ENCODE measurements at places on chromosomes 6 and 20.
A peak's percentile ranks its signal among the peaks of the same experiment; 100 is the strongest.

GRCh38 chr6:28775405-28776129 lies 148.2 kb downstream of the TRIM27 start:
- no peak for DNase-seq

- no peak for DNase-seq
Measured at GRCh38 chr20:35360033-35360432, 51.7 kb downstream of the UQCC1 start.

GRCh38 chr6:99432877-99433276 lies 7.8 kb upstream of the PNISR start:
- DNase-seq: no peak

DNA sequence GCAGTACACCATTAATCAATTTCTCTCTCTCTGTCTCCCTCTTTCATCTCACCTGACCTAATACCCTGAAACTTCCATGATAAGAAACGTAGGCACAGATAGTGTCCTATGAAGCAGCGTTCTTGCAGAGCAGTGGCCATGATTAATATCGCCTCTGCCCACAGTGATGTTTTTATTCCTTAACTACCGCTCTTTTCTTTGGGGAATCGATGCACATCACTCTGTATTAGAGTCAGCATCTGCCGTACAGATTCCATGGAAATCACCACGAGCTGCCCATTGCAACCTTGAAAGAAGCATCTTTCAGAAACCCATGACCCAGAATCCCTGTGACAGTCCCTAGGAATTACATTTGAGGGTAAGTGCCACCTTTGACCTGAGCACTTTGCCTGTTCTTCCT lies 152.0 kb upstream of the ECI2 start:
- DNase-seq: no peak

DNA sequence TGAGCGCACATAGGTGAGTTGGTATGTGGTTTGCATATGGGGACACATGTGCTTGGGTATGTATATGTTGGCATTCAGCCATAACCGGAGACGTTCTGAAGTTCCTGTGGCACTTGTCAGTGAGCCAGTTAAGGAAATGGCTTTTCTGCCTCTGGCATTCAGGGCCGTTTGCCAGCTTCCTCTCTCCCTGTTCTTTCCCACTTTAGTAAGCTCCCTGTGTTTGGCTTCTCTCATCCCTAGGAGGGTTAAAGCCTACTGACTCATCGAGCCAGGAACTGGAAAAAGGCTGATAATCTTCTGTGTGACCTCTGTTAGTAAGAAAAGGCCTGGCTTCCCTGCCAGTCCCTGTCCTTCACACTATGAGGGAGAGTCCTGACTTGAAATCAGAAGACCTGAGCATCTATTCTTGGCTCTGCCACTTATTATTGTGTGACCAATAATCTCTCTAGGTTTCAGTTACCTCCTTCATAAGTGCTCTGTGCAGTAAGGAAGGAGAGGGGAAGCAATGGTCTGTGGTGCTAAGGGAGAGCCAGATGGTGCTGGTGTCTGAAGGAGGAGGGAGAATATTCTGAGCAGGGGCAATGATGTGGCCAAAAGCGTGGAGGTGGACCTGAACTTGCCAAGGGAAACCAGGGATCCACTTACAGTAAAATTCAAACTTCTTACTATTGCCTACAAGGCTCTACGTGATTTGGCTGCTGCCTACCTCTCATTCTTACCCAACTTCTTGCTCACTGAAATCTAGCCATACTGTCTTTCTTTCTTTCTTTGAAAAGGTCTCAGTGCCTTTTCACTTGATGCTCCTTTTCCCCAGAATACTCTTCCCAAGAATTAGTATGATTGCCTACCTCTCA lies 31.4 kb downstream of the ACSS2 start:
- DNase-seq: no peak

- no peak for DNase-seq
Measured at GRCh38 chr20:48733296-48733790, 94.5 kb downstream of the PREX1 start.

DNA sequence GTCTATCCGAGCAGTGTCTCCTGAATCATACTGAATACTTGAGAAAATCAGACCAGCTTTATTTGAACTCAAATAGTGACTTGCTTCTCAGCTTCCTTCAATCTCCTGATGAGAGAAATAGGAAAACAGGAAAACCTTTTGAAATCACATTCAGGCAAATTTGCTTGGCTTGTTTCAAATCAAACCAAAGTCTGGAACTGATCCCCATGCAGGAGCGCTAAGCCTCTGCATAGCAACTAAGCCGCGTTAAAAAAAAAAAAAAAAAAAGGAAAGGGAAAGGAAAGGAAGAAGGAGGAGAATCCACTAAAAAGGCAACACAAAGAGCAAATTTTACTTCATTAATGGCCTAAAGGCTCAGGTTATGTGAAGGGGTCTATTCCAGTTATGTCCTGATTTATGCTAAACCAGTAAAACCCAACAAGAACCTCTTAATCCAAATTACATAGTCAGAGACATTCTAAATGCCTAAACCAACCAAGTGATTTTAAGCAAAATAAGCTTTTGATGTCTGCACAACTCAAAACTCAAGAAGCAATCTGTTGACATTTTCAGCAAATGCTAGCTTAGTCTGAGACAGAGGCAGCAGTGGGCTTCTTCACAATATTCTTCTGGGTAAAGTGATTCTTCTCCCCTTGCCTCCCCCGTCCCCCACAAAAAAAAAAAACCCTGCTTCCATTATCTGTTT lies 112.5 kb downstream of the SOBP start:
- no peak for DNase-seq

GRCh38 chr6:143236151-143236798 lies 175.6 kb downstream of the AIG1 start:
- DNase-seq: no peak

GRCh38 chr20:61697666-61698597 lies 367.7 kb downstream of the TAF4 start:
- DNase-seq: peak; percentile 55

DNA sequence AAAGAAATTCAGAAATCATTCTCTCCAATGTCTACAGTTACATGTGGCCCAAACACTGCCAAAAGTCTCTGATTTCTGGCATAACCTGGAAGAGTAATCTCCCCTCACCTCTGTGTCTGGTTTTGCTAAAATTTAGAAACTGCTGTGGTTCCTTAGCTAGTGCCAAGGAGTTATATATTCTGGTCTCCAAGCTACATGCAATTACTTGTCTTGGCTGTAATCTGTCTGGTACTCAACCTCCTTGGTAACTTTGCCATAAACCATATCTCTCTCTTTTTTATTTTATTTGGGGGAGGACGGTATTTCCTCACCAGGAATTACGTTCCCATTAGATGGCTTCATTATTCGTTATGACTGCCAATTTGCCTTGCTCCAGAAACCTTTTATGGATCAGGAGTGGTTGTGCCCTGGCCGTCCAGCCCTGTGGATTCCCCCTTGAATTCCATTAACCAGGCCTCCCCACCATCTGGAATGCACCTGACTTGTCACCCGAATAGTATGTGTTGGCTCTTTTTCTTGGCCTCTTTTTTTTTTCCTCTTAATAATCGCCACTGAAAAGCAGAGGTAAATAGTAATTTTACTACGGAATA lies 400.0 kb downstream of the CD83 start:
- no peak for DNase-seq

- DNase-seq: no peak
Measured at GRCh38 chr6:101083533-101084175, 202.5 kb upstream of the ASCC3 start.

DNA sequence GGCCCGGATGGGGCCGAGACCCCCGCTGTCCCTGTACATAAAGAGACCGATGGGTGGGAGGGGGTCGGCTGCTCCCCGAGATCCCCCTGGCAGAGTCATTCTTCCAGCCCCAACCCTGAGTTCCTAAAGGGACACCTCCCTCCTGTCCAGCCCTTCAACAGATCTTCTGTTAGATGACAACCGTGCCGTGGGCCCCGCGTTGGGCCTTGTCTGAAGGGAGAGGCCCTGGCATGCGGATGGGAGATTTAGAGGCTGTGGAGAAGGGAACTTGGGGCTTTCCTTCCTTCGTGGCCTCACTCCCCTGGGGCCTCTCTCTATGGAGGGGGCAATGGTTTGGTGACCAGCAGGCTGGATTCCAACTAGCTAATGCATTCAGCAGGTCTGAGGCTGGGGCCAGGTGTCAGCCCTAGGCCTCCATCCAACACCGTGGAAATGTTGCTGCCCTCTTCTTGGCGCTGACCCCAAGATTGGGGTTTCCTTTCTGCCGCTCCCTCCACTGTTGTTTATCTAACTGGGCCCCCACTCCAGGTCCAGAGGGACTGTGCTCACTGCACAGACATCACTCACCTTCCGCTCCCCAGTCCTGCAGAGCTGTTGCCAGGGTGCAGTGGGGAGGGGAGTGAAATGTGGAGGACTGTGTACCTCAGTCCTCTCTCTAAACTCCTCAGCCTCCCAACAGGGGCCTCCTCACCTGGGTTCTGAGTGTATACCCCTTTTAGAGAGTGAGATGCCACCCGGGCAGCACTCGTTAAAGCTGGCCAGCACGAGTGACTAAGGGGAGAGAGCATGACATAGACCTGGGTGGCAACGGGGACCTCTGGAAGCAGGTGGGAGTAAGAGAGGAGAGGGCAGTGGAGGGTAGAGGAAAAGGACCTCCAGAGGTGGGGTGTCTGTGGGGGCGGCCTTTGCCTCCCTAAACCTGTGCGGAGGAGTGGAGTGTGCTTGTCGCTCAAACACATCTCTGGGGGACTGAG lies 6.7 kb downstream of the TMEM151B start:
- no peak for DNase-seq

DNA sequence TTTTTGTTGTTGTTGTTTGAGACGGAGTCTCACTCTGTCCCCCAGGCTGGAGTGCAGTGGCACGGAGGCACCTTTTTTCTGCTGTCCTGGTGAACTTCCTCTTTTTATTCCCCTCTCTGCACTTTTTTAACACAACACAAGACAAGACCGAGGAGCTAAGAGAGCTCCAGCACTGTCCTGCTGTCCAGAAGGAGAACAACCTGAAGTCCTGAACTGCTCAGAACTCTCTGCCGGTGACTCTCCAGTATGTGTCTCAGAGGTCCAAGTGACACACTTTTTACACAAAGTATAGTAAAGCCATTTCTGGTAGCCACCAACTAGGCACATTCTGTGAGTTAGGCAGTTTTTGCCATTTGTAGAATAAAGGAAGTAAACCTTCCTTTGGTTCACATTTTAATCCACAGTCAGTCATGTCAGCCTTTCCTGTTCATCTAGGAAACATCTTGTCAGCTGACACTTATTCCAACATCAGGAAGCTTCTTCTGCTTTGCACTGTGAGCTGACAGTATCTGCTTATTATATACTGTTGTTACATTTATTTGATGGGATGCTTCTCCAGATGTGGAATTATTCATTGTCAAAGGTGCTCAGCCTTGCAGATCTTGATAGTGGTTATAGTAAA lies 28.1 kb upstream of the TXNDC5 start:
- no peak for DNase-seq

- DNase-seq: no peak
Measured at GRCh38 chr6:97123112-97123511, 159.9 kb downstream of the MMS22L start.

DNA sequence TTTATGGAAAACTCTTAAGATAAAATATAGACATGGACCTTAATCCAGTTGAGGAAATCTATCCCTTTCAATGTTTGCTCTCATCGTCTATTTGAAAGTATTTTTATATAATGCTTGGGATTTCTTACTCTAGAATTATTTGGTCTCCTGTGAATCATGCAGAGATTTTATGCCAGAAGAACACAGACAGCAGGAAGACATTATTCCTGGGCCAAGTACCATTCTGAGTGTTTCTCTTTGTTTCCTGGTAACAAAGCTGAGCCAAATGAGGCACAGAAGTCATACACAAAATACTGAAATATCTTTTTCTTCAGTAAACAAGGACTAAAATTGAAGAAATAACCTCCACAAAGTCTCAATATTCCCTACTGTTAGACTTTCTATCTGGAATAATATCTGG lies 538.2 kb upstream of the EYS start:
- no peak for DNase-seq

DNA sequence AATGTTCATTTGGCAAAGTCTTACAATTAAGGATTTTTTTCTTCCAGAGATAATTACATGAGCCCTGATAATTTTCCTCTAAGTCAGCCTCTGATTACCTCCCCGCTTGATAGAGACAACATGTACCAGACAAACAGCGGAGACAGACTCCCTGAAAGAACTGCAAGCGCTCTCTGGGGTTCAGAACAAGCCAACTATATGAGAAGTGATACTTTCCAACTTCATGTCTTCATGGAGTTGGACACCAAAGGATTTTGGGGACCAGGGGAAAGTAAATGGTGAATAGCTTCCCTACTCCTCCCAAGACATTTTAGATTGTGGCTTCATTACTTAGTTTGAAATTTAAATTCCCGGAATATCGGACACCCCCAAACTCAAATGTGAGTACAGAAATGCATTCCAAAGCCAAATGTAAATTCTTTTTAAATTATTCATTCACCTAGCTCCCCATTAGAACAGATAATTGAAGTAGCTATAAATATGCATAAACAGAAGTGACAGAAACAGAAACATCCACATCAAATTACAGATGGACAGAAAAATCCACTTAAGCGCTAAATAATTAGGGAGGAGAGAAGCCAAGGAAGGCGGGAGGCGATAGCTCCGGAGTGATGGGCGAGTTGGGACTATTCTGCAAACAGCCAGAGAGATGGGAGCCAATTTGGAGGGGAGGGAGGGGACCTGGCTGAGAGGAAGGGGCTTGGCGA lies 129.7 kb upstream of the AKAP12 start:
- DNase-seq: no peak

DNA sequence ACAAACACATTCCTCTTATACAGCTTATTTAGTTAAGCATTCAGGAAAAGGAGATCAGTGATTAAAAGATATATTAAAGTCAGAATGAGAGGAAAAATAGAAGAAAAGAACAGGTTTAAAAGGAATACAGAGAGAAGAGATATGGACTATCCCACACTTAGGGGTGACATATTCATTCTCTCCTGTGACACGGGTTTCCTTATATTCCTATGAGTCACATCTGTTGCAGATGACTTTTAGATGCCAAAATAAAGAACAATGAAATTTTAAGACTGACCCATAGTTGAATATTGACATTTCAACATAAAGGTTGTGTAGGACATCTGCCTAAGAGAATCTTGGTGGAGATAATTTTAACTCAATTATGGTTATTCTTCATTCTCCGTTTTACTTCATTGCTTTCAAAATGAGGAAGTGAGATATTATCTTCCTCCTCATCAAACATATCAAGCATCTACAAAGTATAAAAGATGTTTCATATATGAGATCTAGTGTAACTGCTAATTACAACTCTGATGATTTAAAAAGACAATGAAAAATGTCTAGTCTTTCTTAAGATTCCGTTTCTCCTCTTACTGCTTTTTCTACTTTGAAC lies 1336.7 kb upstream of the CITED2 start:
- no peak for DNase-seq

DNA sequence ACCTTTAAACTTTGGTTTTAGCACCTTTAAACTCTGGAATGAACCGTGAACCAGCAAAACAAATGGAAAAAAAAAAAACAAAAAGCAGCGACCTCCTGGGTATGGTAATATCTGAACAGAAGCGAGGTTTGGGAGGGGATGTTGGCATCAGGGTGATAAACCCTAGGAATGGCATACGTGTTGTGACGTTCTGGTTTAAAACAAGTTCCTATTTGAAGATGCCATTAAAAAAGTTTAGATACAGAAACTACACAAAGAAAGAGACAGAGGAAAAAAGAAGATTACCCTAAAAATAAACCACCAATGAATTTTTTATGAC lies 60.4 kb downstream of the ATXN1 start:
- no peak for DNase-seq

- no peak for DNase-seq
Measured at GRCh38 chr20:10060226-10060625, 25.4 kb downstream of the ANKEF1 start.

GRCh38 chr6:95087394-95088097 lies 489.8 kb upstream of the MANEA start:
- no peak for DNase-seq

GRCh38 chr6:110532431-110532830 lies 56.0 kb upstream of the SLC22A16 start:
- DNase-seq: no peak

GRCh38 chr6:130890521-130890971 lies 63.3 kb downstream of the SMLR1 start:
- DNase-seq: no peak
